Right ventricle myocardium inferior (tissue), 1 donor: ENCODE measurements at places on chromosomes 7 and 10.
A peak's percentile ranks its signal among the peaks of the same experiment; 100 is the strongest.

- DNase-seq = peak; percentile 30
Measured at GRCh38 chr7:44134943-44135628, 6.0 kb downstream of the MYL7 start.

GRCh38 chr10:95650232-95650631, 6.3 kb downstream of the ALDH18A1 start:
- DNase-seq = no peak

DNA sequence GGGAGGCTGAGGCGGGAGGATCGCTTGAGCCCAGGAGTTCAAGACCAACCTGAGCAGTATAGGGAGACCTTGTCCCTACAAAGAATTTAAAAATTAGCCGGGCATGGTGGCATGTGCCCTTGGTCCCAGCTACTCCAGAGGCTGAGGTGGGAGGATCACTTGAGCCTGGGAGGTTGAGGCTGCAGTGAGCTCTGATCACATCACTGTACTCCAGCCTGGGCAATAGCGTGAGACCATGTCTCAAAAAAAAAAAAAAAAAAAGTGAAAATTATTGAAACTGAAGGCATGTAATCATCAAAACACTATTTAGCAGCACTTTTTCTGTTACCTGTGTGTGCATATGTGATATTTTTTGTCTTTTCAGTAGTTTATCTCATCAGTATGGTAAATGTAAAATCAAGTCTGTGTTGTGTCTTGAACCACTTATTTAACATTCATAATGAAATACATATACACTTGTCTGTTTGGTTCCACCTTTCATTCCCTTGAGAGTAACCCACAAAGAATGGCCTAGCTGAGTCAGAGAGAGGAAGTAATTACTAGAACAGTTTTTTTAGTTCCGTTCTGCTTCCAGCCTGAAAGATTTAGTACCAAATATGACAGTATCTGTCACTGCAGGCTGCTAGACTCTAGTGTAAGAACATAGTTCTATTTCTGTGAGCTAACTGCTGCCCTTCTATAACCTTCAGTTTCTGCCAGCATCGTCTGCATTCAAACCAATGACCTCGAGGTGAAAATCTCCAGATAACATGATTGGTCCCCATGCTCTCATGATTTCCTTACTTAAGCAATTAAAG, 68.6 kb downstream of the MMRN2 start:
- no peak for DNase-seq

GRCh38 chr10:63217120-63217605, 84.0 kb downstream of the NRBF2 start:
- no peak for DNase-seq

DNA sequence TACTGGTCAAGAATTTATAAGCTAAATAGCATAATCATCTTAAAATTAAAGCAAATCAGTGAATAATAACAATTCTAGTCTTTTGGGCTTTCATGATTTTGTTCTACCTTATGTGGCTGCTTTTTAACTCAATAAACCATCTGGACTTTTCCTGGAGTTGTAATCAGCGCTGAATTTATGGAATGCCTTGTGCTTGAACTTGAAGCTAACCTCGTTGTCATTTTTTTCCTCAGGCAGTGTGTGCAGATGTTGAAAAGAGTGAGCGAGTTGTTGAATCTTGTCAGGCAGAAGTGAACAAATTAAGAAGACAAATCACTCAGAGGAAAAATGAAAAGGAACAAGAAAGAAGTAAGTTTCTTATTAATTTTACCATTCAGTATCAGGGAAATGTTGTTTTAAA, 29.5 kb downstream of the ABRAXAS2 start:
- no peak for DNase-seq

DNA sequence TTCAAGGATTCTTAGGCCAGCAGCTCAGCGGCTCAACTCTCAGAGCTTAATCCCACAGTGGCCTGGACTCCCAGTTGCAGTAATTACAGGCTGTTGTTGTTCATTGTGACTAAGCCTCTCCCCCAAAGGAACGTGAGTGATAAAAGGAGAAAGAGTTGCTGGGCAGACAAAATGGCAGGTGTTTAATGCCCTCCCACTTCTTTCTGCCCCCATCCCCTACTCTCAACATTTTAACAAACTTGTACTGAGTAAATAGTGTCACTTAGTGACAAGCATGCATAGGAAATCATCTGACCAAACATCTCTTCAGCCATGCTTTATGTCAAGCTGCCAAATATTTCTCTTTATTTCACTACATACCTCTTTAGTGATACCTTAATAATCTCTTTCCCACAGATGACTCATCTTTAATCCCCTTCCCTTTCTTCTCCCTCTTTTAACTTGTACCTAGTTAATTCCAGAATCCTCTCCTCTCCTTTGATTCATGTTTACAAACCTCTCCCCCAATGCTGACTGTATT, 12.4 kb upstream of the MTERF1 start:
- no peak for DNase-seq

DNA sequence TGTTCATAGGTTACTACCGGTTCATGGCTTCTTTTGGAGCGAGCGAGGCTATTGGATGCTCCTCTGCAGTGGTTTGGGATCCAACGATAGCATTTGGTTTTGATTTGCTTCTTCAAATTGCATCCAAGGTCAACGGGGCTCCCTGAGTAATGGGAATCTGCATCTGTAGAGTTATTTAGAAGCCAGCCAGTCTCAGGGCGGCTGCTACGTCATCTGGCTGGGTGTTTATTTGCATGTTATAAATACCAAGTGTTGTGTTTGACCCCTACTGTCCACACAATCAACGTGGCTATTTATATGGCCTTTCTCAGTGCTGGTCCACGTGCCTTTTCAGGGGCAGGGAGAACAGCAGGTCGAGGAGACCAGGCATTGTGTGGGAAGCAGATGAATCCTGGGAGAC, 137.7 kb downstream of the PRPF18 start:
- DNase-seq = no peak

DNA sequence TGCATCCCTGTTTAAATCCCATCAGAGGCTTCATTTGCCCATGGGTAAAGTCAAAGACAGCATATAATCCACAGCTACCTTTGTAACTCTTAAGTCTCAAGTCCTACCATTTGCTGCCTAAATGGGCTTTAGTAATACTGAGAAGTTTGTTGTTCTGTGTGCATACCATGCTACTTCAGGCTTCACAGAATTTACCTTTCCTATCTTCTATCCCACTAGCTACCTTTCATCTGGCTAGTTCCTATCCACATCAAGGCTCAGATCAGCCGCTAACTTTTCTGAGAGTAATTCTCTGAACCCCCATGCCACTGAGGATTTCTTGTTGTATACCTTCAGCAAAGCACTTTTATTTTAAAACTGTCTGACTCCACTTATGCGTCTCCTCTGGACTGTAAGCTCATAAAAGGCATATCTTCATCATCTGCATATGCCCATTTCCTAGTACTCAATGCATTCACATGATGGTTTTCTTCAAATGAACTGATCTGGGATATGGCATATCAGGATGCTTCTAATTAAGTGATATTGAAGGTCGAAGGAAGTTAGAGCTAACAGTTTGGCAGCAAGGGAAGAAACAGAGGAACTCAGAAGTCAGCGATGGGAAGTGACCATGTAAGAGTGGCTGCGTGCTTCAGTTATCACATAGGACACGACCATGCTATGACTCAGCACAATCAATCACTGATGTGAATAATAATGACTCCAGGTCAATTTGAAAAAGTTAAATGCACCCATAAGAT, 283.9 kb upstream of the DKK1 start:
- no peak for DNase-seq
